Activated CD8-positive, alpha-beta T cell treated with anti-CD3 and anti-CD28 coated beads for 36 hours (primary cell): ENCODE measurements at places on chromosomes 2 and 18. TPM values are rescaled to one million over a fixed set of nuclear protein-coding genes. Genes with fewer than 3 reads are reported as not detected.

GRCh38 chr2:84152462-84152861, 306.6 kb downstream of the SUCLG1 start:
- H3K4me1 ChIP-seq, result no peaks in the 10 kb centered on the region
- H3K27ac ChIP-seq, result no peak overlapping the region

DNA sequence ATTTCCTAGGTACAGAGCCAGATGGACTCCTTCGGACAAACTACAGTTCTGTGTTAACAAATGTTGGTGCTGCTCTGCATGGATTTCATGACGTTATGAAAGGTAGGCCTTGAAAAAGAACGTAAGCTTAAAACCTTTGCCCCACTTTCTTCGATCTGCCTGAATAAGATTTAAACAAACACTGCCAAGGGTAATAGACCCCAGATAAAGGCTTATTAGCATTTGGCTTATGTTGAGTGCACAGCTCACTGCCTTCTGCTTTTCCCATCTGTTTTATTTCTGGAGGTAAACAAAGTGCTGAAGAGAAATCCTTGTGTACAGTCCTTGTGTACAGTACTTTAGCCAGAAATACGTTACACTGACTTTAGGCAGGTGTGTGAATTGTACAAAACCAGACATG, 50.0 kb upstream of the STON1 start:
- H3K36me3 ChIP-seq, result peaks cover 50% of the 10 kb centered on the region
- no peak overlapping the region for H3K4me3 ChIP-seq
- no peak for DNase-seq
- no peaks in the 10 kb centered on the region for H3K27me3 ChIP-seq

GRCh38 chr2:95316466-95317122, 19.4 kb downstream of the KCNIP3 start:
- DNase-seq, result no peak
- no peak overlapping the region for H3K27ac ChIP-seq
- no peaks in the 10 kb centered on the region for H3K36me3 ChIP-seq
- H3K4me1 ChIP-seq, result no peaks in the 10 kb centered on the region
- peaks cover 2% of the 10 kb centered on the region for H3K27me3 ChIP-seq

Gene SLC4A3
- total RNA-seq, result not detected

DNA sequence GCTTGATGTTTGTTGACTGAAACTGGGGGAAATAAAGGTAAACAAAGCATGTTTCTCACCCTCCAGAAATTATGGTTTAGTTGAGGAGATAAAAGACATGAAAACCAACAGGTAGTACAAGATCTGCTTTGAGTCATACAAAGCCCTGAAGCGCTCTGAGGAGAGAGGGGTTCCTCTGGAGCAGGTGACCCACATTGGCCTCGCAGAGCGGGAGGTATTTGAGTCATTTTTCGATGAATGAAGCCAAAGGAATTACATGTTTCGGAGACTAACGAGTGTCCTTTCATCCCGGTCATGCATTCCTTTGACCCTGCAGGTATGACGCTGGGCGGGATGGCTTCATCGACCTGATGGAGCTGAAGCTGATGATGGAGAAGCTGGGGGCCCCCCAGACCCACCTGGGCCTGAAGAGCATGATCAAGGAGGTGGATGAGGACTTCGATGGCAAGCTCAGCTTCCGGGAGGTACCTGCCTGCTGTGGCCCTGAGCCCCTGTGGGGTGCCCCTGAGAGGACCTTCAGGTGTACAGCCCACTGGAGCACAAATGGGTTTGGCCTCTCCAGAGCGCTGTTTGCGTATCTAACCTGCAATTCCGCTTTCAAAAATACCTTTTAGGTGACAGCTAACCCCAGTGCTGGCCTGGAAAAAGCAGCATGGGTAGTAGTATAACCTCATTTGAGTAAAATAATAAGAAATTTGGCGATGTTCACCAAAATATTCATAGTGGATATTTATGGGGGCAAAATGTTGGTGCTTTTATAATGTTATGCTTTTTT, 29.3 kb downstream of the EFHD1 start:
- no peaks in the 10 kb centered on the region for H3K27me3 ChIP-seq
- no peak for DNase-seq
- H3K4me1 ChIP-seq, result no peaks in the 10 kb centered on the region
- no peak overlapping the region for H3K4me3 ChIP-seq
- H3K36me3 ChIP-seq, result no peaks in the 10 kb centered on the region

Gene GEN1
- 27.6 TPM for total RNA-seq

Gene PDE1A
- not detected for total RNA-seq

Gene UXS1
- 47.4 TPM for total RNA-seq

- H3K36me3 ChIP-seq, result no peaks in the 10 kb centered on the region
- no peak overlapping the region for H3K27ac ChIP-seq
- no peaks in the 10 kb centered on the region for H3K27me3 ChIP-seq
- no peak for DNase-seq
- peaks cover 3% of the 10 kb centered on the region for H3K4me1 ChIP-seq
These were observed 266.8 kb downstream of the ALPK2 start for GRCh38 chr18:58362027-58362575.

GRCh38 chr2:144546933-144547332, 27.0 kb upstream of the ZEB2 start:
- no peaks in the 10 kb centered on the region for H3K36me3 ChIP-seq
- DNase-seq, result no peak
- no peak overlapping the region for H3K27ac ChIP-seq
- peaks cover 11% of the 10 kb centered on the region for H3K4me1 ChIP-seq
- no peak overlapping the region for H3K4me3 ChIP-seq
- peaks cover 1% of the 10 kb centered on the region for H3K27me3 ChIP-seq

Gene TMEM178A
- 0.31 TPM for total RNA-seq

DNA sequence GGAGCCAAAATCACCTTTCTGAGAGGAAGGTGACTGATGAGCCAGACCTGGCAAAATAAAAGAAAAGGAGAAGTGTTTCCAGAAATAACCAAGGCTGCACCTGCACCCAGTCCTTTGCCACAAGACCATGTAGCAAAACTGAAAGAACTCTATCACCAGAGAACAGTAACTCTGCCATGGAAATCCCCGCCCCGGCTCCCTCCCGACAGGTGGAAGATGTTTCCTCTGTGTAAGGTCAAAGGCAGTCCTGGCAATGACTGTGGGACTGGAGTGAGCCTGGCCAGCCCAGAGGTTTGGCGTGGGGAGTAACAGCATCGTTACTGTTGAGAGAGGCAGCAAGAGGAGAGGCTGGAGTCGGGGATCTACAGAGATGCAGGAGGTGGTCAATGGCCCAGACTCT, 42.3 kb downstream of the SPRED2 start:
- peaks cover 12% of the 10 kb centered on the region for H3K4me1 ChIP-seq
- H3K27me3 ChIP-seq, result peaks cover 7% of the 10 kb centered on the region
- no peaks in the 10 kb centered on the region for H3K36me3 ChIP-seq
- H3K4me3 ChIP-seq, result no peak overlapping the region
- H3K27ac ChIP-seq, result no peak overlapping the region

GRCh38 chr2:127614731-127615130, 31.2 kb upstream of the GPR17 start:
- peaks cover 22% of the 10 kb centered on the region for H3K4me1 ChIP-seq
- no peaks in the 10 kb centered on the region for H3K36me3 ChIP-seq
- H3K27me3 ChIP-seq, result peaks cover 7% of the 10 kb centered on the region

DNA sequence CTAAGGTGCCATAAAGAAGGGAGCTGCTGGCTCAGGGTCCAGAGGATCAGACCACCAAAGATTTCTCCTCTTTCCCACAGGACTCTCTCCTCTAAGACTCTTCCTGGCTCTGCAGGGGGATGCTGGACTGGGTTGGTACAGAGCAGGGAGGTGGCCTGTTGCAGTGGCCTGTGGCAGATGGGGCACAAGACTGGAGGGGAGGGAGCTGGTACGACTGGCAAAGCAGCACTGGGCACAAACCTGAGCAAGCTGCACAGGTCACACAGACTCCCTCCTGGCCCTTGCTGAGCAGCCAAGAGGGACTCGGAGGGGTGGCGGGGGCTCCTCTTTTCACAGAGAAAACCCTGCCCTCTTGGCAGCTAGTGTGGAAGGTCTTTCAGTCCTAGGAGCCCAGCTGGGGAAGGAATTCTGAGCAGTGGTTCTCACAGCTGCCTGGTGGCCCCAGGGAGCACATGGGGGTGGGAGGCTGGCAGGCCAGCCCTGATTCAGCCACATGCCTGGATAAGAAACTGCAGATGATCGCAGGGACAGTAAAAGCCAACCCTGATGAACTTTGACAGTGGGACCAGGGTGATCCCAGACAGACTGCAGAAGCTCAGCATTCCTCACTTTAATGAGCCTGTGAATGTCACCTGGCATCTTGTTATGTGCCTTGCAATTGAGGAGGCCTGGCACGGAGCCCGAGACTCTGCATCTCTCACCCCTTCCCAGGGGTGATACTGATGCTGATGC, 32.5 kb upstream of the ACAA2 start:
- no peak overlapping the region for H3K27ac ChIP-seq
- H3K4me3 ChIP-seq, result no peak overlapping the region
- no peak for DNase-seq
- H3K36me3 ChIP-seq, result no peaks in the 10 kb centered on the region
- H3K27me3 ChIP-seq, result peaks cover 12% of the 10 kb centered on the region
- no peaks in the 10 kb centered on the region for H3K4me1 ChIP-seq

GRCh38 chr2:217652761-217653639, 349.8 kb downstream of the TNS1 start:
- peaks cover 12% of the 10 kb centered on the region for H3K4me1 ChIP-seq
- H3K27me3 ChIP-seq, result no peaks in the 10 kb centered on the region
- H3K27ac ChIP-seq, result no peak overlapping the region
- DNase-seq, result no peak

DNA sequence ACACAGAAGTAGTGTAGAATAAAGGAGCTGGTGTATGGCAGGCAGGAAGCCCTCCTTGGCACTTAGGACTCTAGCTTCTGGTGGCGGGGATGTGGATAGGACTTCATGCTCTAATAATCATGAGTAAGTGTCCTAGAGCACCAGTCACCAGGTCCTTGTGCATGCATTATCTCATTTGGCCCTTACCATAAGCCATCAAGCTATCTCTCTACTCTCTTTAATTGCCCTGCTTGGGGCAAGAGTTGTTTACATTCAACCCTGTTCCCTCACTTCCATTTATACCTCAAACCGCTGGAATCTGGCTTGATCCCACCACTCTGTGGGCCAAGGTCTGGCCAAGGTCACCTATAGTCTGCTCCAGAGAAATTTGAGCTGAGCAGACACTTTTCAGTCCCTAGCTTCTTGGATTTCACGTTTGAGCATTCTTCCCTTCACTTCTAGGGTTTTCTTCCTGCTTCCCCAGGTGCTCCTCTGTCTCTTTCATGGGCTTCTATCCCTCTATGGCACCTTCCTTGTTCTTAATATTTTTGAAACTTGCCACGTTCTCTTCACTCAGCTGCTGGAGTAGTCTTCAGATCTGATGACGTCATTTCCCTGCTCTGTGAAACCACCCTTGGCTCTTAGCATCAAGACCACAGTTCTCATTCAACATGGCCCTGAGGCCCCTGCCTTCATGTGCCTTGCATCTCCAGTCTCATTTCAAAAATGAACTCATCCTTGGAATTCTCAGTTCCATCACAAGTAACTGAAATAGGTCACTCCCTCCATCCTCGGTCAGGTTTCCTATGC, 94.9 kb upstream of the GATA6 start:
- no peaks in the 10 kb centered on the region for H3K36me3 ChIP-seq
- no peak for DNase-seq
- no peaks in the 10 kb centered on the region for H3K4me1 ChIP-seq
- H3K27ac ChIP-seq, result no peak overlapping the region

DNA sequence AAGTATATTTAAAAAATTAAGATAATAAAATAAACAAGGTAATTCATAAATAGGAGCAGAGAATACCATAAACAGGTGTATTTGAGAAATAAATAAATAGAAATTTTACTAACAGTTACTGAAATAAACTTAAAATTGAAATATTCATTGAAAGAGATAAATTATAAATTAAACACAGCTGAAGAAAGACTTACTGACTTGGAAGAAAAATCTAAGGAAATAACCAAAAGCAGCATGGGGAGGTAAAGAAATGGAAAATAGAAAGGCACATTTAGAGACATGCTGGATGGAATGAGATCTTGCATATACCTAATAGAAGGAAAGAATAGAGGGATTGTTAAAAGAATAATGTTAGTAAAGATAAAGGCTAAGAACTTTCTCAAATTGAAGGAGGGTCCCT, 96.3 kb downstream of the SOX11 start:
- H3K36me3 ChIP-seq, result no peaks in the 10 kb centered on the region
- no peak overlapping the region for H3K4me3 ChIP-seq
- no peaks in the 10 kb centered on the region for H3K27me3 ChIP-seq
- DNase-seq, result no peak
- no peaks in the 10 kb centered on the region for H3K4me1 ChIP-seq

- H3K4me1 ChIP-seq, result no peaks in the 10 kb centered on the region
- H3K4me3 ChIP-seq, result no peak overlapping the region
- H3K27me3 ChIP-seq, result peaks cover 5% of the 10 kb centered on the region
- H3K27ac ChIP-seq, result no peak overlapping the region
These were observed 7.2 kb upstream of the ABCA12 start for GRCh38 chr2:215145611-215146010.

Gene RAB12
- 11.9 TPM for total RNA-seq

DNA sequence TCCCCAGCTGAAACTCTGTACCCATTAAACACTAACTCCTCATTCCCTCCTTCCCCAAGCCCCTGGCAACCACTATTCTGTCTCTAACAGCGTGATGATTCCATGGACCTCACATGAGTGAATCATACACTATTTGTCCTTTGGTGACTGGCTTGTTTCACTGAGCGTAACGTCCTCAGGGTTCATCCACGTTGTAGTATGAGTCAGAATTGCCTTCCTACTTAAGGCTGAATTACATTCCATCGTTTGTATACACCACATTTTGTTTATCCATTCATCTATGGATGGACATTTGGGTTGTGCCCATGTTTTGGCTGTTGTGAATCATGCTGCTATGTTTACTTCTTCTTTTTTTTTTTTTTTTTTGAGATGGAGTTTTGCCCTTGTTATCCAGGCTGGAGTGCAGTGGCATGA, 19.6 kb upstream of the CABLES1 start:
- H3K4me1 ChIP-seq, result peaks cover 13% of the 10 kb centered on the region
- DNase-seq, result no peak
- H3K27me3 ChIP-seq, result peaks cover 2% of the 10 kb centered on the region
- H3K36me3 ChIP-seq, result no peaks in the 10 kb centered on the region
- H3K4me3 ChIP-seq, result no peak overlapping the region

Gene SPIRE1
- total RNA-seq, result 4.4 TPM

Gene UPP2
- not detected for total RNA-seq

GRCh38 chr2:121212661-121213325, 72.2 kb downstream of the TFCP2L1 start:
- no peak overlapping the region for H3K27ac ChIP-seq
- no peaks in the 10 kb centered on the region for H3K36me3 ChIP-seq
- no peak for DNase-seq
- no peak overlapping the region for H3K4me3 ChIP-seq
- H3K4me1 ChIP-seq, result no peaks in the 10 kb centered on the region

DNA sequence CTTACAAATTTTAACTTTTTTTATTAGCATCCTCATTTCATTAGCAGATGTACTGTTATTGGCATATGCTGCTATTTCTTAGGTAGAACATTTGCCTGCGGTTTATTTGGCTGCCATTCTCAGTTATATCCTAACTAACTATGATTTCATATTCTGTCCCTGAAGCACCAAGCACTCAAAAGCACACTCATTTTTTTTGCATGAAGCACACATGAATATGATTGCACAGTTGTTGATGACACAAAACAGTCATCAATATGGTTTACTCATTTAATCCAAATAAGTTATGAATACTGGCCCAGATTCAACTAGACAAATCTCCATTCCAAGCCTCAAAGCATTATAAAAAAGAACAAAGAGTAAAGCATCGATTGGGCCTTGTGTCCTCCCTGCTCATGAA, 129.4 kb upstream of the CNTNAP5 start:
- H3K4me1 ChIP-seq, result no peaks in the 10 kb centered on the region
- no peak overlapping the region for H3K27ac ChIP-seq
- no peaks in the 10 kb centered on the region for H3K27me3 ChIP-seq
- H3K36me3 ChIP-seq, result no peaks in the 10 kb centered on the region
- no peak overlapping the region for H3K4me3 ChIP-seq

GRCh38 chr2:108806371-108807113, 20.0 kb downstream of the CCDC138 start:
- no peak overlapping the region for H3K4me3 ChIP-seq
- no peak overlapping the region for H3K27ac ChIP-seq
- peaks cover 3% of the 10 kb centered on the region for H3K4me1 ChIP-seq
